ENCODE measurements at places on chromosomes 13 and 19.

DNA sequence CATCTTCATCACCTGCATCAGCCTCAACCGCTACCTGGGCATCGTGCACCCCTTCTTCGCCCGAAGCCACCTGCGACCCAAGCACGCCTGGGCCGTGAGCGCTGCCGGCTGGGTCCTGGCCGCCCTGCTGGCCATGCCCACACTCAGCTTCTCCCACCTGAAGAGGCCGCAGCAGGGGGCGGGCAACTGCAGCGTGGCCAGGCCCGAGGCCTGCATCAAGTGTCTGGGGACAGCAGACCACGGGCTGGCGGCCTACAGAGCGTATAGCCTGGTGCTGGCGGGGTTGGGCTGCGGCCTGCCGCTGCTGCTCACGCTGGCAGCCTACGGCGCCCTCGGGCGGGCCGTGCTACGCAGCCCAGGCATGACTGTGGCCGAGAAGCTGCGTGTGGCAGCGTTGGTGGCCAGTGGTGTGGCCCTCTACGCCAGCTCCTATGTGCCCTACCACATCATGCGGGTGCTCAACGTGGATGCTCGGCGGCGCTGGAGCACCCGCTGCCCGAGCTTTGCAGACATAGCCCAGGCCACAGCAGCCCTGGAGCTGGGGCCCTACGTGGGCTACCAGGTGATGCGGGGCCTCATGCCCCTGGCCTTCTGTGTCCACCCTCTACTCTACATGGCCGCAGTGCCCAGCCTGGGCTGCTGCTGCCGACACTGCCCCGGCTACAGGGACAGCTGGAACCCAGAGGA, 2.6 kb downstream of the P2RY11 start:
- no peak for DNase-seq

DNA sequence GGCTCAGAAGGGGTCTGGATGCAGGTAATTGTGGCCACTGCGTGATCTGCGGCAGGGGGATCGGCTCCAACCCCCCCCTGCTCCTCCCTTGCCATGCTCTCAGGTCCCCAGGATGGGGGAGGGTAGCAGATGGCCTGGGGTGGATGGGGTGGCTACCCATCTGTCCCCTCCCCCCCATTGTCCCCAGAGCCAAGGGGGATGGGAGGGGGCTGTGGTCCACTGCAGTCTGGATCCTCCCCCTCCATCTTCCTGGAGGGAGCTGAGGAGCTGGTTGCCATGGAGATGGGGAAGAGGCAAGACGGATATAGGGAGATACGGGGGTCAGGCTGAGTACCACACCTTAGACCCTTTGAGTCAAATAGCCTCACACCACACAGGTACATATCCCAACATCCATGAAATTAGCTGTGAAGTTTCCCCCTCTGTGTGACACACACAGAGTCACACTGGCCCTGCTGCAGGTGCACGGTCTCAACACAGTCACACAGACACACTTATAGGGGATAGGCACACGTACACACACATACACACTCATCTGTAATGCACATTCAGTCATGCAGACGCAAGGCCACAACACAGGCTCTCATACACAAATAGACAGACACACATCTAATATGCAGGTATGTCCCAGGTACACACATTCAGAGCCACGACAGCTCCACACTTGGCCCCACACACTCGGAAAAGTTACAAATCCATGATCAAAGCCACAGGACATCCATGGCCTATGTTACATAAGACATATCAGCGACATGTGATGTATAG, 1.8 kb upstream of the NOVA2 start:
- no peak for DNase-seq

DNA sequence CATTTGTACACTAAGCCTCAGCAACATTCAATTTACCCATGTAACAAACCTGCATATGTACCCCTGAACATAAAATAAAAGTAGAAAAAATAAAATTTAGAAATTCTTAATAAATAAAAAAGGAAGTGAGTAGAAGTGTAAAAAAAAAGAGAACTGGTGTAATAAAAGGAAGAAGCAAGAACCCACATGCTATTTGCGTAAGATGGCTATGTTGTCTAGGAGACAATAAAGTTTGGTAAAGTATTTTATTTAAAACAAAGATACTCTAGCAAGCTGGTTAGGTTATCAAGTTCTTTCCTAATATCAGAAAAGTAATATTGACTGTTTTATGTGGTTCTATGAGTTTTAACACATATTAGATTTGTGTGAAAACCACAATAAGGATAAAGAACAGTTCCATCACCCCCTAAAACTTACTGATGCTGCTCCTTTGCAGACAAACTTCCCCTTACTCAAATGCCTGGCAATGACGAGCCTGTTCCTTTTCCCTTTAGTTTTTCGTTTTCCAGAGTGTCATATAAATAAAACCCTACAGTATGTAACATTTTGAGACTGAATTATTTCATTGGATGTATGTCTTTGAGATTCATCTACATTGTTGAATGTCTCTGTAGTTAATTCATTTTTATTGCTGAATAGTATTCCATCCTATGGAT, 98.9 kb downstream of the TNFSF13B start:
- DNase-seq: no peak

DNA sequence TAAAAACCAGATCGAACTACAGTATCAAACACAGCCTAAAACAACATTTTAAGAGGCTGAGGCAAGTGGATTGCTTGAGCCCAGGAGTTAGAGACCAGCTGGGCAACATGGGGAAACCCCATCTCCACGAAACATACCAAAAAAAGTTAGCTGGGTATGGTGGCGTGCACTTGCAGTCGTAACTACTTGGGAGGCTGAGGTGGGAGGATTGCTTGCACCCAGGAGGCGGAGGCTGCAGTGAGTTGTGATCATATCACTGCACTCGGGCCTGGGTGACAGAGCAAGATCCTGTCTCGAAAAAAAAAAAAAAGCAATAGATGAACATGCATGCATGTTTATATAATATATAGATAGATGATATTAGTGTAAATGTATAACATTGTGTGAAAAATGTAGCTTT, 5.2 kb upstream of the MRPS31 start:
- DNase-seq: no peak

GRCh38 chr13:27310946-27311345, 40.3 kb downstream of the RASL11A start:
- DNase-seq: no peak

- no peak for DNase-seq
Observed at GRCh38 chr19:50198431-50199258, 4.8 kb upstream of the MYH14 start.

DNA sequence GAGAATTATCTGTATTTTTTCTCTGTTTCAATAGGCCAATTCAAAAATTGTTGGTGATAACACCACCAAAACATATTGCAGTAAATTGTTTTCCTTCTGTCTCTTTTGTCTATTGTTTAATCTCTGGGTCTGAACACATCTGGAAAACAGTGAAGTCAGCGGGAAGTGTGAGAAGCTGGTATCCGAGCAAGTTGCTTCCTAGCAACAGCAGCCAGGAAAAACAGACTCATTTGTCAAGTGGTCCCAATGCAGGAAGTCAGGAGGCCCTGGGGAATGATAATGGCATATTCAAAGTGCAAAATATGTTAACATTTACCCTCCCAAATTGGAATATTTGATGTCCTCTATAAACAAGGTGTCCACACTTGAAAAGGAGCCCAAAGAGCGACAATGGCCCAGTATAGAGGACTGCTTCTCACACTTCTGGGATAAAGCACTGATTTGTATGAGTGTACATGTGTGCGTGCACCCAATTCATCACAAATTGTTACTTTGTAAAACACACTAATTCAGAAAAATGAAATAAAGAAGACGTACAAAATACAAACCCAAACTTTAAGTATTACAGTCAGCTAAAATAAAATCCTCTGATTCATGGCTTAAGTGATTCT, 515.0 kb downstream of the TBC1D4 start:
- DNase-seq: no peak

All from suprapubic skin (tissue), 4 donors.